Dorsolateral prefrontal cortex (tissue), 122 donors: ENCODE measurements at places on chromosomes 5 and 9.

- no peak for DNase-seq
Observed at GRCh38 chr5:90696153-90696552, 137.6 kb downstream of the ADGRV1 start.

DNA sequence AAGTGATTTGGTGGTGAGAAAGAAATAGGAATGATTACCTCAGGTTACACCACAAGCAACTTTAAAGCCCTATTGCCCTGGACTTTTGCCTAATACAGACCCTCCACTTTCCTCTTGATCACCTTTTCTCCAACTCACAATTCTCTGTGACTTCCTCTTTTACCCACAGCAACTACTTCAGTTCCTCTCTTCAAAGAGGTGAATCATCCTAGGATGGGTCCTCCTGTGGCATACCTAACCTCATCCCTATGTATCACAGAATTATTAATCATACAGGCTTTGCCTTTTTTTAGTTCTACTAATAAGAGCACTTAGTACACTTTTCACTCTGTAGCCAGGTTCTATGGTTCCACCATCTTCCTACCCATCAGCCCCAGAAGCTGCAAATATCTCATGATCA is 19.6 kb upstream of the INSL6 start:
- no peak for DNase-seq

GRCh38 chr9:5388026-5388819 is 48.5 kb upstream of the RLN1 start:
- DNase-seq, result no peak

DNA sequence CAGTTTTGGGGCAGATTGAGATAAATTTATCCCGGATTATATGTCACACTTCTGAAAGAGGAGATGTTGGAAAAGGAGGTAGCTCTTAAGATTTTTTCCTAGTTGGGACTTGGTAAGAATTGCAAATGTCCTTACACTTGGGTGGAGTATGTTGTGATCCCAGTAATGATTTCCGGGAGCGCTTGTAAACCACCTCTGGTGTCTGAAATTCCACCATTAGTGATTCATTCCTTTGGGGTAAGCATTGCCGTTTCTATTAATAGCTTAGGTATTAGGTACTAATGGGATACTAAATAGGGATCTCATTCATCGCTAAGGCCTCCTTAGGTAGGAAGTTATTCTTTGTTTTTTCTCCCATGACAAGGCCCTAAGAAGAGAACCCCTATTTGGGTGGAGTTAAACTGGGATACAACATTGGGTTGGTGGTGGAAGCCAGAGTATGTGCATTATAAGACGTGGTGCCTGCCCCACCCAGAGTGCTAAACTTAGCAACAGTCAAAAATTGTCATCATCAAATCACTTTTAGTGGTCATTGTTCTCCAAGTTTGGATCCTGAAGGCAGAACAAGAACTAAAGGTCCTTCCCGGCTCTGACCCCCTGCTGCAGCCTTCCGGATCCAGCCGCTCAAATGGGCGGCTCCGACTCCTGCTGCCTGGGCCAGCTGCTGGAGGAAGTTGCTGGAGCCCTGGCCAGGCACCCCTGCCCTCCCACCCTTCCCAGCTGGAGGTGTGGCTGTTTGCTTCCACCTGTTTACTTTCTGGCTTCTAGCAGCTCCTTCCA is 31.7 kb upstream of the DAB2IP start:
- DNase-seq, result no peak

- DNase-seq, result no peak
Observed at GRCh38 chr9:91421128-91421765, 2.4 kb downstream of the NFIL3 start.

GRCh38 chr9:87285183-87285850 is 212.3 kb upstream of the DAPK1 start:
- no peak for DNase-seq

GRCh38 chr9:120556775-120557174 is 23.2 kb downstream of the CDK5RAP2 start:
- DNase-seq, result no peak

- no peak for DNase-seq
Observed at GRCh38 chr5:66992547-66992946, 204.1 kb downstream of the CD180 start.

DNA sequence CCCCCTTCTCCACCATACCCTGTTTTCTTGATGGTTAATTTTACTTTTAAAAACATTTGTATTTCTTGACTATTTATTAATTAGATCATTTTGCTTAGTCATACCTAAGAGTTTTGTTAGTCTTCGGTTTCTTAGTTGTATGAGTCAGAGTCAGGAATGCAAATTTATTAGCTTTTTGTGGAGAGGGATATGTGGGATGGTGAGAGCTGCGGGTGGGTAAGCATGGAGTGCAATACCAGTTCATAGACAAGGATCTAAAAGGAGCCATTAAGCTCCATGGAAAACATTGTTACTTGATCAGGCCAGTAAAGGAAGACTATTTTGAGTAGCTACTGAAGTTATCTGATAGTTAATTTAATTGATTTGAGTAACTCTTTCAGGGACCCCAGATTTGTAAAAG is 77.5 kb downstream of the ZSWIM6 start:
- DNase-seq, result no peak

DNA sequence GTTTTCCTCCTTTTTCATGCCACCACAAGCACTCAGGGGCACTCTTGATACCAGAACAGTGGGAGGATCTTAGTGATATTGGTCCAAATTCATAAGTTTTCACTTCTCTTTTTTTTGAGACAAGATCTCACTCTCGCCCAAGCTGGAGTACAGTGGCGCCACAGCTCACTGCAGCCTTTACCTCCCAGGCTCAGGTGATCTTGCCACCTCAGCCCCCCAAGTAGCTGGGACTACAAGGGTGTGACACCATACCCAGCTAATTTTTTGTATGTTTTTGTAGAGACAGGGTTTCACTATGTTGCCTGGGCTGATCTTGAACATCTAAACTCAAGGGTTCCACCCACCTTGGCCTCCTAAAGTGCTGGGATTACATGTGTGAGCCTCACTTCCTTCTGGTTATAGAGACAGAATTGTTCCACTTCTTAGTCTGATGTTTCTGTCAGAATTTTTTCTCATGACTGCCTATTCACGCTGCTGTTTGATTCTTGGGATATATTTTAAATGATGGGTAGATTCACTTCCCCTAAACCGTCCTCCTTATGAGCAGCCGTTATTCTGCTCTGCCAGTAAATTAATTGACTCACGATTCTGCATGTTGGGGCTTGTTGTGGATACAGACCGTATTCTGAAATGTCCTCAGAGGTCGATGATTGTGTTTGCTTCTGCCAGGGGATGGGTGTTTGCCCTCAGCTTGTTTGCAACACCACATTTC is 30.8 kb downstream of the MTAP start:
- DNase-seq, result no peak

- DNase-seq, result no peak
Observed at GRCh38 chr9:38250279-38251035, 142.0 kb upstream of the ALDH1B1 start.

GRCh38 chr9:115849679-115850412 is 303.7 kb upstream of the PAPPA start:
- no peak for DNase-seq

- no peak for DNase-seq
Observed at GRCh38 chr5:134530301-134531077, 5.0 kb downstream of the JADE2 start.

DNA sequence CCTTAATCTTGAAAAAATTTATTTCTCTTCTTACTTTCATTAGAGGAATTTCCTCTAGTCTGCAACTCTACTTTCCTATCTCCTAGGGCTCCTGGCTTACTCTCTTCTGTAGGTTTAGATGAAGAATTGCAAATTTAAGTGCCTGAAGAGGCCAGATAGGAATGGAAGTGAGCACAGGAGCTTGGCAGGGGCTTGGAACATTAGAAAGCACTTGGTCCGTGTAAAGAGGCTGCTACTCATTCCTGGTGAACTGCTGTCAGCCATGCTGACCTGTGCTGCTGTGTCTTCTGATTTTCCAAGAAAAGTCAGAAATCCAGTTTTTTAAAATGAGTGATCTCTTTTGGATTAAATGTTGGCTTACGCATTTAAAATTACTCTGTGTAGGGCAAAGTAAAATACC is 210.9 kb upstream of the CLINT1 start:
- no peak for DNase-seq

- DNase-seq, result no peak
Observed at GRCh38 chr5:22577711-22578110, 275.4 kb downstream of the CDH12 start.

GRCh38 chr5:44891116-44891515 is 82.4 kb downstream of the MRPS30 start:
- DNase-seq, result no peak

DNA sequence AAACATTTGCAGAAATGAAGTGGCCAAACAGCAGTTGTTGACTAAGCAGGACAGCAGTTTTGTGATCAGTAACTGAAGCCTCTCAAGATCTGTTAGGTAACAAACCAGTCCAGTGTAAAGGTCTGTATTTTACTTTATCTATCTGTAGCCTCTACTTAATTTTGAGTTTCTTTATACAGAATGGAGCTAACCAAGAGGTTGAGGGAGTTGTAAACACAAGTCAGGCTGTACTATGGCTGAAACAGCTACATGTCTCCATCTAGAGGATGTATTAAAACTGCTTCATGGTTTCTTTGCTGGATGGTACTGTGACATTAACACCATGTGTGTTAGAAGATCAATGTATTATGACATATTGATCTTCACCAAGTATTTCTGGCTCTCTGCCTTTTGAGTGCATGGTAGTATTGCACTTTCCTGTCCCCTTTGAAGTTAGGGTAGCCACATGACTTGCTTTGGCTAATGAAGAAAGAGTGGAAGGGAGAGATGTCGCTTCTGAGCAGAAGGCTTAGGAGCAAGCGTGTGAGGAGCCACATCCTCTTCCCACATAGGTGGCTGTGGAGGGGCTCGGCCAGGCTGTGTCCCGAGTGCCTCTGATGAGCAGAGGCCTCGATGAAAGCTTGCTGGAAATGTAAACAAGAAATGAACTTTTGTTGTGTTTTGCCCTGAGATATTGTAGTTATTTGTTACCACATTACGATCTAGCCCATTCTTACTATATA is 105.6 kb upstream of the PCA3 start:
- no peak for DNase-seq

DNA sequence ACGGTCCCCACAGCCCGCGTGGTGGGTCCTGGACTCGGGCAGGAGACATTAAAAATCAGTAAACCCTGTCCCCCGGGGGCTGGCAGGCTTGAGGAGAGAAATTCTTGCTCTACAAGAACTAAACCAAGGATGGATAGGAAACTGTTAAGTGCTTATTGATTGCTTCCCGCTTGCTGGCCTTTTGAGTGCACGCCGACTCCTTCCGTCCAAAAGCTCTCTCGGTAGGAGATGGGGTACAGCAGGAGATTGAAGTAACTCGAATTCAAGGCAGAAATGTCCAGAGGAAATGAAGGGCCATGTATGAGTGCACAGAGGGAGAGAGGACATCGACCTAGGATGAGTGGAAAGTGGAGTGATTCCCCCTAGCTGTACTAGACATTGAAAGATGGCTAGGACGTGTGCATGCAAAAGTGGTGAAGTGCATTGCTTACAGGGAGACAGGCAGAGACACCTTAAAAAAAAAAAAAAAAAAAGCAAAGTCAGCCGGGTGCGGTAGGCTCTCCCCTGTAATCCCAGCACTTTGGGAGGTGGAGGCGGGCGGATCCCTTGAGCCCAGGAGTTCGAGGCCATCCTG is 923 bp downstream of the RECK start:
- DNase-seq, result peak; percentile 33
